ENCODE measurements at places on chromosomes 3 and 15.

DNA sequence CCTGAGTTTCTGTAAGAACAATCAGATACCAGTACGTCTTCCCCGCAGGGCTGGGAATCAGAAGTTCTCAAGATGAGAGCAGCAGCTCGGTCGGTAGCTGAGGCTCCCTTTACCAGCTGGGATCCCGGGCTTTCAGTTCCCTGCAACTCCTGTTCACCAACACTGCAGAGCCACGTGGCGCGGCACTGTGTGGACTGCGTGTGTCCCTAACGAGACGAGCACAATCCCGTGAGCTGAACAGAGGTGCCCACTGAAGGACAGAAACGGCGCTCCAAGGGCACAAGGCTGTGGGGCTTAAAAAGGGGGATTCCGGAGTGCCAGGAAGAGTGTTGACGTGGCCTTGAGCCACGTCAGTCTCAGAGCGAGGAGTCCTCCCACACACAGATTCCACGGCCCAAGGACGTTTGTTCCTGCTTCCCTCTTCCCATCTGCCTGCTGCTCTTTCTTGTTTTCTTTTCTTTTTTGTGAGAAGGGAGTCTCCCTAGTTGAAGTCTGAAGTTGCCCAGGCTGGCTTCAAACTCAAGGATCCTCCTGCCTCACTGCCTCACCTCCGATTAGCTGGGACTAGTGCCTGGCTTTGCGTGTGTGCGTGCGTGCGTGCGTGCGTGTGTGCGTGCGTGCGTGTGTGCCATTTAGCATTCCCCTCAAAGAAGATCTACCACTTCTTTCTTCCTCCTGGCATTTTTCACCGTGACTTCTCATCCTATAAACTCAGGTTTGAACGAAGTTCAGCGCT is 37.1 kb upstream of the RPL35A start:
- no peak for DNase-seq

DNA sequence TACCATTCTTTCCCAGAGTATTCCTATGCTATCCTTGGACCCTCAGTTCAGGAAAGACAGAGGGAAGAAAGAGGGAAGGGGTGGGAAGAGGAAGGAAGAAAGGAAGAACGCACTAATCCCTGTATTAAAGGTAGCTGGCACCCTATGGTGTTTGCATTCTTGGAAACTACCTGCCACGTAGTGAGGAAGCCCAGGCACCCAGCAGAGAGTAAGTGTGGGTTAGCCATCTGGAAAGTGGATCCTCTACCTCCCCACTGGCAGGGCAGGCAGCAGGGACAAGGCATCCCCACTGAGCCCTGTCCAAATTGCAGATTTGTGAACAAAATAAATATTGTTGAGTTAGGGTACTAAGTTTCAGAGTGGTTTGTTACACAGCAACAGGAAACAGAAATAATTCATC is 8.8 kb downstream of the RBP1 start:
- DNase-seq: no peak

GRCh38 chr3:177606891-177607290 is 409.6 kb upstream of the TBL1XR1 start:
- DNase-seq: no peak

DNA sequence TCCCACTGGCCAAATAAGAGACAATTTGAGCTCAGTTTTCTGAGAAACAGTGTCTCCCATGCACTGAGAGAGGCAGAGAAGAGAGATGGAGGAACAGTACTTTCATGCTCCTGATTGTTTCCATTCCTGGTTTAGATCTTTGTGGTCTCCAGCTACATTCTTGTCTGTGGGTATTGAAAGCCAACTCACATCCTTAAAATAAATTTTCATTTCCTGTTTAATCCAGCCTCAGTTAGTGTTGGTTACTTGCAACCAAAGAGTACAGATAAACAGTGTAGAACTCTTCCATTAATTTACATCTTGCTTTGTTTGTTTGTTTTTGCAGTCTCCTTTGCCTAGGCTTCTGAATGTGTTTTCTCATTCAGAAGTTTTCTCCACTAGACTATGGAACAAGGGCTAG is 123.7 kb upstream of the CLSTN2 start:
- DNase-seq: no peak

DNA sequence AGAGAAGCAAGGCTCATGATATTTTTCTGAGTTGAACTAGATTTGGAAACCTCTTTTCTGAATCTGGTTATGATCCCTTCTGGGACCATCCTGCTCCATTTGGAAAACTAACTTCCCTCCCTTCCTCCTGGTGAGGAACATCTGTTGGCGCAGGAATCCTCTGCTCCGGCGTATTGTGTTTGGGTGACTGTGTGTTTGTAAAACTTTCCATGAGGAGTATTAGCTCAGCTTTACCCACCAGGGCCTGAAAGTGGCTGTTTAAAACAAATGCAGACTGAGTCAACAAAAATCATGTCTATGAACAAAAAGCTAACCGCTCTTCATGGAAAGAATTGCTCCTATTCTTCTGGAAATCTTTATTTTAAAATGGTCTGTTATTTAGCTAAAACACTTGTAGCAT is 17.7 kb downstream of the STARD9 start:
- no peak for DNase-seq

DNA sequence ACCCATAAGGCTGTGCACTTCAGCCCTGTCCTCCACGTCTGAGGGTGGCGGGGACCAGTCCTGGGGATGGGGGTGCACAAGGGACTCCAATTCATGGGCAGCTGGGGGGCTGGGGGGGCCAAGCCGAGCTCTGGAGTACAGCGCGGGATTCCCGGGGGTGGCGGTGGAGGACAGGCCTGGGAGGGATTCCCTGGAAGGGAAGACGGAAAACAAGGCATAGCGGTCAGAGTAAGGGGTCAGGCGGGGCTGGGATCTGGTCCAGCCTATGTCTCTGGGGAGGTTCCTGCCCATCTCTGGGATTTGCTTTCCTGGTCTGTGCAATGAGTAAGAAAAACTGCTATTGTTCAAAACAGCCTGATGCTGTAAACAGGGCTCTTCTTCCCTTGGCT is 8.1 kb upstream of the IGDCC3 start:
- no peak for DNase-seq

DNA sequence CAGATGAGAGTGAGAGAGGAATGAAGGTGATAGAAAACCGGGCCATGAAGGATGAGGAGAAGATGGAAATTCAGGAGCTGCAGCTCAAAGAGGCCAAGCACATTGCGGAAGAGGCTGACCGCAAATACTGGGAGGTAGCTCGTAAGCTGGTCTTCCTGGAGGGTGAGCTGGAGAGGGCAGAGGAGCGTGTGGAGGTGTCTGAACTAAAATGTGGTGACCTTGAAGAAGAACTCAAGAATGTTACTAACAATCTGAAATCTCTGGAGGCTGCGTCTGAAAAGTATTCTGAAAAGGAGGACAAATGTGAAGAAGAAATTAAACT is 88.9 kb downstream of the EOMES start:
- no peak for DNase-seq

DNA sequence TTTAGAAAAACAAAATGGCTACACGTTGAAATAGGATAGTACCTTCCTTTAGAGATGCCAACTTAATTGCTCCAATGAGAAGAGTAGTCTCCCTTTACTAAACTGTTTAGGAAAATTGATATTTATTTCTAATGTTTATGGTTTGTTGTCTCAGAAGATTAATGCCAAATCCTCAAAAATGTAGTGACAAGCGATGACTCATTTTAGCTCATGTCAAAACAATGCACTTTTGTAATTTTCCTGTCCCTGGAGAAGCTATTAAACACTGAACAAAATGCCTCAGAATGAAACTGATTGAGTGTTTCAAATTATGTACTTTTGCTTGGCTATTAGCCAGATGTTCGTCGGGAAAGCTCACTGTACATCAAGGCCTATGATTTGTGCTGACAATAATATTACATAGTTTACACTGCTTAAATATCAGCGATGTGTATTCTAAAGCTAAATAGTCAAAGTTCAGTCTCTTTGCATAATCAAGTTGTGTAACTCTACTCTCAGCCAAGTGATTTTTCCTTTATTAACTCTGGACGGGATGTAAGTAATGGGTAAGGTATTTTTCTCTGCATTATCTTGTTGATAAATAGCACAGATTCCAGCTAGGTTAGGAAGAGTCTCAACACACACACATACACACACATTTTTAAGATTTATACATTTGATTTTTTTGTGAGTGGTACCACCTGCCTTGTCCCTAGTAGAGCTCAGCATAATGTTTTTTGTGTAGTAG is 83.7 kb downstream of the CMSS1 start:
- DNase-seq: no peak

DNA sequence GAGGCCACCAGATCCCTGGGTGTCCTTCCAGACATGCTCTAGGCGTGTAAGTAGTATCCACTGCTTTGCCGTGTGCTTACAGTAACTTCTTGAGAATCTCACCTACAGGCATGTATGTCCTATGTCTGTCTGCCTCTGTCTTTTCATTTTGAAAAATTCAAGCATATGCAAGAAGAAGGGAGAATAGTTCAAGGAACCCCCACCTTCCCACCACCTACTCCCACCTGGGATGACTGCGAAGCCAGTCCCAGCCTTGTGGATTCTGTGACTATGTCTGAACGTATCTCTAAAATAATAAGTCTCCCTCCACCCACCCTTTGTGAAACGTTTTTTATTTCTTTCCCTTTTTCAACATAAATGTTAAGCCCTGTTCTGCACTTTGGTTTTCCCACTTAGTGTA is 15.0 kb downstream of the CHST13 start:
- no peak for DNase-seq

DNA sequence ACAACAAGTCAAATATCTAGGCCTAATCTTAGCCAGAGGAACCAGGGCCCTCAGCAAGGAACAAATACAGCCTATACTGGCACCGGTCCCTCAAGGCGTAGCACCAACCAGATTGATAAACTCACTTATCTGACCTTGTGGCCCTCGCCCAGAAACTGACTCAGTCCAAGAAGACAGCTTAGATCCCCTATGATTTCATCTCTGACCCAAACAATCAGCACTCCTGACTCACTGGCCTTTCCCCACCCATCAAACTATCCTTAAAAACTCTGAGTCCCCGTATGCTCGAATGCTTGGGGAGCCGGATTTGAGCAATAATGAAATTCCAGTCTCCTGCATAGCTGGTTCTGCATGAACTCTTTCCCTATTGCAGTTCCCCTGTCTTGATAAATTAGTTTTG is 1.6 kb upstream of the SORD start:
- DNase-seq: no peak

- DNase-seq: no peak
Observed at GRCh38 chr3:51216291-51216690, 168.8 kb upstream of the MANF start.

GRCh38 chr15:60179786-60180391 is 175.8 kb downstream of the FOXB1 start:
- no peak for DNase-seq

DNA sequence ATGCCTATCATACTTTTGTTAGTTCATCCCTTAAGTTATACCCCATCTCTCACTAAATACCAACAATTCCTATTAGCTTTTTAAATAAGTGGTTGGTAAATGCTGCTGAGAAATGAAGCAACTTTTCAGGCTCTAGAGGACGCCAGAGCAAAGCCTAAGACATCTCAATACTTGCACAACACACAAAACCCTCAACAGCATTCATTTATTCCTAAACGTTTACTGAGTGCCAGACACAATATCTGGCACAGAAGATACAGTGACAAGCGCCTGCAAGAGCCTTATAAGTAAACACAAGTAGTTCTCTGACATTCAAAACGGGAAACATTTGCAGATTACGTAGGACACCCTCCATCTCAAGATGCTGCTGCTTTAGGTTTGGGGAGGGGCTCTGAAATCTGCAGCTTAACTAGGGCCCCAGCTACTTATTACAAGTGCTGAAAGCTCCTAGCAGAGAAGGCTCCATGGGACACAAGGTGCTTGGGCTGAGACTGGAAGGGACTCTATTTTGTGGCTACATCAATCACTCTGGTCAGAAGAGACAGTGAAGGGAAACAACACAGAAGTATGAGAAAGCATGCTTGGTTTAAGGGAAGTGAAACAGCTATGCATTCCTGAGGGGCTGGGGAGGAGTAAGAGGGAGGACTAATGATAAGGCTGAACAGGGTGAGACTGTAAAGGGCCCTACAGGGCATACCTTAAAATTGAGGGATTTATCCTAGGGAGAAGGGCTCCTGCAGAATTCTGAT is 311.3 kb downstream of the PLCL2 start:
- DNase-seq: no peak

GRCh38 chr3:118526758-118527513 is 507.7 kb downstream of the IGSF11 start:
- DNase-seq: no peak

DNA sequence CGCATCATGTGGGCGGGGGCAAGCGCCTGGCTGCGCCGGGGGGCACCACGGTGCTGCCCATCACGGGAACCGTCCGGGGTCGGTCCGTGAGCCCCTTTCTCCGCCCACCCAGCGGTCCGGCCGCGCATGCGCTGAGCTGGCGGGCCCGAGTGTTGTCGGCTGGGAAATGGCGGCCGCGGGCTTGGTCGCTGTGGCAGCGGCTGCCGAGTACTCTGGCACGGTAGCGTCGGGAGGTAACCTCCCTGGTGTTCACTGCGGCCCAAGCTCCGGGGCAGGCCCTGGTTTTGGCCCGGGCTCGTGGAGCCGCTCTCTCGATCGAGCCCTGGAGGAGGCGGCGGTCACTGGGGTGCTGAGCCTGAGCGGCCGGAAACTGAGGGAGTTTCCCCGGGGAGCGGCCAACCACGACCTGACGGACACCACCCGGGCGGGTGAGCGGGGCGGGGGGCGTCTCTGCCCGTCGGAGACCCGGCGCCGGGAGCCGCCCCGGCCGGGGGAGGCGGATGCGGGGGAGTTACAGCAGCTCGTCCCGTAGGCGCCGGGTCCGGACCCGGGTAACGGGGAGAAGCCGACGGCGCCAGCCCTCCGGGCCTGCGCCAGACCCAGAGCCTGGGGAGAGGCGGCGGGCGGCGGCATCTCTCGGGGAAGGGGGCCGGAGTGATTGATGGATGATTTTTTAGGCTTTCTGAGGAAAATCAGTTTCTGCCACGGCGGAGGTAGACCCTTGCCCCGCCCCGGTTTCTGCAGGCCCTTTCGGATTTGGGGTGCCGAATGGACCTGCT is at the start of gene LRCH3:
Gene LRCH3 (plus strand): TSS at position 142 of the 779 bp plus-strand sequence. CDS start 25 bp downstream, at position 167.
- peak; percentile 64 for DNase-seq

DNA sequence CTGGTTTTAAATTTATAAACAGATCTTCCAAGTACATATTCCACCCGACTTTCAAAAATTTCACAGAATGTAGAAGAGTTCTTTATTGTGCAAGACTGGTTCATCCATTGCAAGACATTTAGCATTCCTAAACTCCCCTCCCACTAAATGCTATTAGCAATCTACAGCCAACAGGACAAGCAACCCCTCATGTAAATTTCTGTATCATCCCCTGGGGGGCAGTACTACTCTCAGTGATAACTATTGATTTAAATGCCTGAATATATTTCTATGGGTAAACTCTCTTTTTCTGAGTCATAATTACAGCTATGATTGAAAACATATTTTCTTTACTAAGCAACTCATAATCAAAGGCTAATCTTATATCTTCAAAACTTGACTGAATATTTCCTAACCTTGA is 10.7 kb upstream of the SLC15A2 start:
- no peak for DNase-seq

GRCh38 chr3:20648921-20649381 is 462.9 kb upstream of the SGO1 start:
- DNase-seq: no peak

GRCh38 chr3:178822722-178823121 is 248.9 kb downstream of the ZMAT3 start:
- no peak for DNase-seq

- DNase-seq: no peak
Observed at GRCh38 chr3:126125781-126126251, 41.9 kb upstream of the SLC41A3 start.

- DNase-seq: no peak
Observed at GRCh38 chr3:53671192-53671960, 174.8 kb downstream of the CHDH start.

GRCh38 chr3:46660543-46661523 is 32.6 kb downstream of the ALS2CL start:
- no peak for DNase-seq

Measured in stimulated activated CD4-positive, alpha-beta T cell treated with anti-CD3 and anti-CD28 coated beads, Interleukin-1b, Interleukin-23, amount 100 ng/mL, for 1 hour (primary cell).